ENCODE measurements at places on chromosomes 6 and 20. TPM values are rescaled to one million over a fixed set of nuclear protein-coding genes. Genes with fewer than 3 reads are reported as not detected.

The SLC22A7 gene
- not detected for total RNA-seq

The GRIK2 gene
- total RNA-seq, result 0.28 TPM

The UST gene
- 2.2 TPM for total RNA-seq

The SNPH gene
- total RNA-seq, result 3.7 TPM

The DEFB124 gene
- not detected for total RNA-seq

The SLC17A3 gene
- 0.93 TPM for total RNA-seq

The C6orf58 gene
- 0.33 TPM for total RNA-seq

The PLCB1 gene
- total RNA-seq, result 0.26 TPM

The FAXC gene
- 5.1 TPM for total RNA-seq

Measured in A549 treated with RU486 at 1 μM for 4 hours (cell line).